Stimulated activated CD4-positive, alpha-beta T cell treated with anti-CD3 and anti-CD28 coated beads, Interleukin-15, amount 100 ng/mL, for 48 hours (primary cell): ENCODE measurements at places on chromosomes 6 and 20.

GRCh38 chr20:15834857-15835256 lies 738.4 kb downstream of the KIF16B start:
- DNase-seq: no peak

DNA sequence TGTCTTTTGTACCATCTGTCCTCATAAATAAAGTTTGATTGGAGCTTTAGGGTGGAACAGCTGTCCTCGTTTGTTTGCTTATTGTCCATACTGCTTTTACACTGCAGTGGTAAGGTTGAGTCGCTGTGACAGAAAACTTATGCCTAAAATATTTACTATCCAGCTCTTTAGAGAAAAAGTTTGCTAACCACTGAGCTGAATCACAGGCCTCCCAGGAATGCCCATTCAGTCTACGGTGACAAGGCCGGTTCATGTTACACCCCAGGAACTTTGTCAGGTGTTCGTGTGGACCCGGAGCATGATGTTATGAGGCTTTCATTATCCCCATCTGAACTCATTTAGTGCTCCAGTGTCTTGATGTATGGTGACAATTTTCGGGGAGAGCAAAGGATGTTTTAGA lies 401.1 kb downstream of the SAMD5 start:
- no peak for DNase-seq

DNA sequence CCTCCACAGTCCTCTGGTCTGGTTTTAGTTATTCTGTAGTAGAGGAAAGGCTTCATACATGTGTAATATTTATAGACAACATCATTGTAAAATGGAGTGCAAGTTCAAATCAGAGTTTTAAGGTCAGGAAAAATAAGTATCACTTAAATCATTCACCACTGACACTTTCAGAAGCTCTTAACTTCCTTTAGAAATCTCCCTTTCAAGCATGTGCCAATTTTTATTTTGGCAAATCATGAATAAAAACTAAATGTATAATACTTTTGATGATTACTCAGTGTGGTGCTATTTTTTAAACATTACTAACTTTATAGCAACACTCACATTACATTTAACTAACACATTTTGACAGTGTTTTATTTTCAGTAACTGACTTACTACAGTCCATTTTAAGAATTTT lies 112.2 kb downstream of the OGFRL1 start:
- no peak for DNase-seq

DNA sequence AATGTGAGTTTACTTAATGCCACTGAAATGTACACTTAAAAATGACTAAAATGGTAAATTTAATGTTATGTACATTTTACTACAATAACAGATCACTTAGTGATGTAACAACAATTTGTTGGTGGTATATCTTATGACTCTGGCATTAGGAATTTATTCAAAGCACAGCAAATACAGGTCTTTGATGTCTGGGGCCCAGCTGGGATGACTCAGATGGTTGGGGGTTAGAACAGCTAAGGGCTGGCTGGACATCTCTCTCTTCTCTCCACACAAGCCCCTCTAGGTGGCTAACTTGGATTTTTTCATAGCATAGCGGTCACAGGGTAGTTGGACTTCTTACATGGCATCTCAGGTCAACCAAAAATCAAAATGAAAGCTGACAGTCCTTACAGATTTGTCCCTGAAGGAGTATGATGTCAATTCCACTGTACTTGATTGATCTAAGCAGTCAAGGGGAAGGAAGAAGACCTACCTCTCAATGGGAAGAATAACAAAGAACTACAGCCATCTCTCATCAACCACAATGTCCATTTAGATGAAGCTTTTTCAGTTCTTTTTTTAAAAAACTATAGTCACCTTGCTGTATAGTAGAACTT lies 37.5 kb upstream of the LCA5 start:
- no peak for DNase-seq

- no peak for DNase-seq
Measured at GRCh38 chr20:47204008-47204849, 152.3 kb downstream of the ZMYND8 start.

DNA sequence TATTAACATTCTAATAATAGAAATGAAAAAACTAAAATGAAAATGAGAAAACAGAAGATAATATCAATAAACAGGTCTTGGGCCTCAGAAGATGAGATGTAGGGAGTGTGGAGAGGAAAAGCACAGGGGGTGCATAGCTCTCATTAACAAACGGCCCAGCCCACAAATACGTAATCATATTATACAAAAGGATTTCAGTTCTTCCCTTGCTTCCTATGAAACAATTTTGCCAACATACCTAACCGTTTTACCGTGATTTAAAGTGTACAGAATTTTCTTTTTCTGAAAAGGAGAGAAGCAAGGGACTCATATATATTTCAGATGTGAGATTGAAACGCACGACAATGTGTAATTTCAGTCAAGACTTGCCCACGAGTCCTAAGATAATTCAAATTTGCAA lies 136.0 kb downstream of the HFE start:
- no peak for DNase-seq

- no peak for DNase-seq
Measured at GRCh38 chr6:41770381-41771057, 9.2 kb downstream of the FRS3 start.

DNA sequence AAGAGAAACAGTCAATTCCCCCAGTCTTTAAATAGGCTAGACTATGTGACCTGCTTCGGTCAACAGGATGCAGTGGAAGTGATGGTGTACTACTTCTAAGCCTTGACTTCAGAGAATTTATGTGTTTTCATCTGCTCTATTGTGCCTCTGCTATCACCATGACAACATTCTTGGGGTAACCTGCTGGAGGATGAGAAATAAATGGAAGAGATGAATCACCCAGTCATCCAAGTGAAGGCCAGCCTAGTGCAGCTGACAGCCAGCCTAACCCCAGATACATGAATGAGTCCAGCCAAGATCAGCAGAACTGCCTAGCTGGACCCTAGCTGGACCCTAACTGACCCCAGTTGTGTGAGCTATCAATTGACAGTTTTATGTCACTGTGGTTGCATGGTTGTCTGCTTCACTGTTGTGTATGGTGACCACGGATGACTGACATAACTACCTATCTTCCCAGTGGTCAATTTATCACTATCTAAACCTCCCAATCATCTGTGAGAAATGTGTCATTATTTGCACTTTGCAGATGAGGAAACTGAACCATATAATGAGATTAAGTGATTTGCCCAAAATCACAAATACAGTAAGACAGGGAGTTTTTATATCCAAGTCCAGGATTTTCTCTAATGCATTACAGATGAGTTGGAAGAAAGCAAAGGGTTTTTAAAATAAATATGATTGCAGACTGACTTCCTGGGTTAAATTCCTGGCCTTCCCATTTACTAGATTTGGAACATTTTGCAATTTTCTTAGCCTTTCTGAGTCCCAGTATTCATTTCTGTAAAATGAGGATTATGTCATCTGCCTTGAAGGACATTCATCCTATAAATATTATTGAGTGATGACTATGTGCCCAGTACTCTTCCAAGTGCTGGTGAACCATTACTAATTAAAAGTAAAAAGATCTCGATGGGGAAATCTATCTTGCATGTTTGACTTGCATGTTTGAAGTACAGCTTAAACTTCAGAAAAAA lies 136.4 kb upstream of the PLCB4 start:
- DNase-seq: no peak

DNA sequence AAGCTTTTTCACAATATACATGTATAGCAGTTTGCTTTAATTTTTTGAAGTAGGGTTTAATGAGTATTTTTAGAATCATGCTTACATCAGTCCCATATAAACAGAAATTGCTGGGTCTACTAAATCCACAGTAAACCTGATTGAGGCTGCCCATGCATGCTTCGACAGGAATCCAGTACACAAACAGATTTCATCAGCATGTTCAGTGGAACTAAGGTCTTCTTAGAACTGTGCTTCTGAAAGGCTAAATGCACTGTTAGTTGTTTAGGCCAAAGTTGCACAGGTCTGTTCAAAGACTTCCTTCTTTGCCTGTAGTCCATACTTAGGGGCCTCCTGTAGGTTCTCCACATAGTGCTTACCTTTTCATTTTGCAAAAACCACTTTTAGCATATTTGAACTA lies 42.5 kb upstream of the THBS2 start:
- DNase-seq: no peak

- DNase-seq: no peak
Measured at GRCh38 chr6:15947436-15947835, 181.4 kb upstream of the MYLIP start.

DNA sequence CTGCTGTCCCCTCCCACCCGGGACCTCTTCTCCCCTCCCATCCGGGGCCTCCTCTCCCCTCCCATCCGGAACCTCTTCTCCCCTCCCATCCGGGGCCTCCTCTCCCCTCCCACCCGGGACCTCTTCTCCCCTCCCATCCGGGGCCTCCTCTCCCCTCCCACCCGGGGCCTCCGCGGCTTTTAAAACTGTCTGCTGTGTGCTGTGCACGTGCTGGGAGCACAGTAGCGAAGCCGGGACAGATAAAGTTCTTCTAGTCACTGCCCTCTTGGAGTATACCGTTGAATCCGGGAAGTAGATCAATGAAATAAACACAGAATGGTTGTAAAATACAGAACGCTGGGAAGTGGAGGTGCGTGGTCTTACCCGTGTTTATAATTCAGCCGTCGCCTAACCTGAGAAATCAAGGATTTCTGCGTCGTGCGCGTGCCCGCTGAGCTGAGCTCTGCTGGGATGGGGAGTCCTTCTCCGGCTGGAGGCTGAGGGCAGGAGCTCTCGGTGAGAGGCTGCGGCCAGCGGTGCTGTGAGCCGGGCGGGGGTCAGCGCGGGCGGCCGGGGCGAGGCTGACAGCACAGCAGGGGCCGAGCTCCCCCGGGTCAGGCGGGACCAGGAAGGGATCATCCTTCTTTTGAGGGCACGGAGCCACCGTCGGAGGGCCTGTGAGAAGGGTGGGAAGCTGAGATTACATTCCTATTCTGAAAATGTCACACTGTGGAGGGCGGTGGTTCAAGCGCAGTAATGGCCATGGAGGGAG lies 19.6 kb upstream of the KIF25 start:
- DNase-seq: no peak
